ENCODE measurements at places on chromosomes 3 and 15. TPM values are rescaled to one million over a fixed set of nuclear protein-coding genes. Genes with fewer than 3 reads are reported as not detected.

RBP2 gene
- 7.5 TPM for total RNA-seq

FEZF2 gene
- total RNA-seq: not detected

GRCh38 chr3:168545591-168545990 is 449.9 kb upstream of the GOLIM4 start:
- no peak overlapping the region for H3K4me3 ChIP-seq
- H3K27ac ChIP-seq: no peak overlapping the region
- no peaks in the 10 kb centered on the region for H3K27me3 ChIP-seq

GRCh38 chr15:70810916-70811578 is 42.9 kb downstream of the LARP6 start:
- H3K27ac ChIP-seq: no peak overlapping the region
- no peaks in the 10 kb centered on the region for H3K4me1 ChIP-seq
- no peaks in the 10 kb centered on the region for H3K36me3 ChIP-seq
- H3K4me3 ChIP-seq: no peak overlapping the region
- no peaks in the 10 kb centered on the region for H3K27me3 ChIP-seq
- DNase-seq: no peak

RPUSD3 gene
- 12.5 TPM for total RNA-seq

DNA sequence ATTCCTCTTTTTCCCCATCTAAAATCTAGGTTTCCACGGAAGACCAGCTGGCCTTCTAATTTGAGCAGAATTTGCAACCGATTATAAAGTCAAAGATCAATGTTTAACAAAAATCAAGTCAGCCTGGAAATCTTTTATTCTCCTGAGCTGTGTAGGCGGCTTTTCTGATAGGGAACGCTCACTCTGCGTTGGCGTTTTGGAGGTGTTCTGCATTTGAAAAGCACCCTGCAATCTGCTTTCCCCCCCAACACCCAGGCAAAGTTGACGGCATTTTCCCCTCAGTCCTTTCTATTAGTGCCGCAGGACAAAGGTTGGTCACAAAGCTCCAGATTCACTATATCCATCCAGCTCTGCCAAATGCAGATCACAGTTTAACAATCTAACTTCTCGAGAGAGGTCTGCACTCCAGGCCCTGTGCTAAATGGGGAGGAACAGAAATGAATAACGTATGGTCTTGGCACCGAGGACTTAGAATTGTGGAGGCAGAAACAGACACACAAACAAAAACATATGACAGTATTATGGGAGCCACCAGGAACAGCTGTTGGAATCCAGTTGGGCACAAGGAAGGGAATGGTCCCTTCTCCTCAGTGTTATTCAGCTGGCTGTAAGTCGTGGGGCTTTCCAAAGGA is 50.4 kb upstream of the LARS2 start:
- DNase-seq: no peak
- H3K36me3 ChIP-seq: no peaks in the 10 kb centered on the region
- no peaks in the 10 kb centered on the region for H3K4me1 ChIP-seq
- no peak overlapping the region for H3K4me3 ChIP-seq
- H3K27ac ChIP-seq: no peak overlapping the region

SLC51A gene
- total RNA-seq: not detected

DNA sequence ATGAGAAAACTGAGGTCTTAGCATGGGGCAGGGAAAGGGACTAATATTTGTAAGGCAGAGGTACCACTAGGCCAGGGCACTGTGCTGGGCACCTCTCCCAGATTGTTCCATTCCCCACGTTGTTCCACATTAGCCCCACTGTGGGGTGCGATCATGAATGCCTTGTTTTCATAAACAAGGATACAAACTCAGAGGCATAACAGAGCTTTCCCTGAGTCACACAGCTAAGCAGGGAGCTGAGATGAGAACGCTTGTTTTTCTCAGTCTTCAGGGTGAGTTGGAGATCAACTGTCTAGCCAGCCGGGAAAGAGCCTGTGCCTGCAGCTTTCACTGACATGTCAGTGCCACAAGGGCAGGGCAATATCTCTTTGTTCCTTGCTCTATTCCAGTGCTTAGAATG is 47.9 kb upstream of the ITGA11 start:
- H3K4me3 ChIP-seq: no peak overlapping the region
- H3K27ac ChIP-seq: no peak overlapping the region
- no peak for DNase-seq

TM4SF4 gene
- total RNA-seq: 90.1 TPM

- no peak overlapping the region for H3K27ac ChIP-seq
- peaks cover 8% of the 10 kb centered on the region for H3K4me1 ChIP-seq
- no peak overlapping the region for H3K4me3 ChIP-seq
- H3K27me3 ChIP-seq: no peaks in the 10 kb centered on the region
- no peaks in the 10 kb centered on the region for H3K36me3 ChIP-seq
Measured at GRCh38 chr15:70491201-70491621, 272.1 kb downstream of the UACA start.

CFAP92 gene
- total RNA-seq: 0.44 TPM

ZNF717 gene
- total RNA-seq: 5.7 TPM

MOBP gene
- total RNA-seq: not detected

- no peak overlapping the region for H3K4me3 ChIP-seq
- no peak for DNase-seq
- H3K36me3 ChIP-seq: no peaks in the 10 kb centered on the region
- no peaks in the 10 kb centered on the region for H3K27me3 ChIP-seq
Measured at GRCh38 chr3:22981861-22982260, 221.3 kb upstream of the UBE2E2 start.

CACNA1D gene
- 12.0 TPM for total RNA-seq

RETNLB gene
- total RNA-seq: not detected

GRCh38 chr3:100003609-100004503 is 110.4 kb downstream of the FILIP1L start:
- H3K36me3 ChIP-seq: no peaks in the 10 kb centered on the region
- peaks cover 12% of the 10 kb centered on the region for H3K4me1 ChIP-seq
- no peak for DNase-seq
- no peaks in the 10 kb centered on the region for H3K27me3 ChIP-seq
- H3K27ac ChIP-seq: no peak overlapping the region
- H3K4me3 ChIP-seq: no peak overlapping the region

- no peak overlapping the region for H3K4me3 ChIP-seq
- no peak for DNase-seq
- no peaks in the 10 kb centered on the region for H3K36me3 ChIP-seq
- H3K27ac ChIP-seq: no peak overlapping the region
Measured at GRCh38 chr3:13098192-13098988, 25.2 kb upstream of the IQSEC1 start.

SPESP1 gene
- total RNA-seq: 0.39 TPM

- no peaks in the 10 kb centered on the region for H3K36me3 ChIP-seq
- H3K27ac ChIP-seq: no peak overlapping the region
- DNase-seq: no peak
- H3K4me1 ChIP-seq: no peaks in the 10 kb centered on the region
- no peaks in the 10 kb centered on the region for H3K27me3 ChIP-seq
Measured at GRCh38 chr15:62912808-62913207, 129.7 kb upstream of the TPM1 start.

GRCh38 chr3:49666592-49666991 is 7.6 kb upstream of the APEH start:
- no peaks in the 10 kb centered on the region for H3K36me3 ChIP-seq
- H3K4me1 ChIP-seq: no peaks in the 10 kb centered on the region
- no peak overlapping the region for H3K4me3 ChIP-seq

DNA sequence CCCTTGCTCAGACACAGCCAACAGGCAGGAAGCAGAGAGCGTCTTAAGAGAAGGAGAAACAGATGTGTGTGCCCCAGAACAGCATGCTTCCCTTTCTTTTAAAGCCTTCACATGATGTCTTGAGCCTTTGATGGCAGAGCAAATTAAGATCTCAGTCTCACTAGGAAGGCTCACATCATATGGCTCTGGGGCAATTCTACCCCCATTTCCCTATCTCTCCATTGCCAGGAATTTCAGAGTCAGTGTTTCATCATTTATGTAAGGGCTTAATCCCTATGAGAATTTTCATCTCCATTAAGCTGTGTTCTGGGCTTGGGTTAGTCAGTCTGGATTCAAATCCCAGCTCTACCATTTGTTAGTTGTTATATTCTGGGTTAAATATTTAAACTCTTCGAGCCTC is 41.4 kb upstream of the GLCE start:
- H3K27ac ChIP-seq: no peak overlapping the region
- H3K27me3 ChIP-seq: no peaks in the 10 kb centered on the region
- H3K4me3 ChIP-seq: no peak overlapping the region

DNA sequence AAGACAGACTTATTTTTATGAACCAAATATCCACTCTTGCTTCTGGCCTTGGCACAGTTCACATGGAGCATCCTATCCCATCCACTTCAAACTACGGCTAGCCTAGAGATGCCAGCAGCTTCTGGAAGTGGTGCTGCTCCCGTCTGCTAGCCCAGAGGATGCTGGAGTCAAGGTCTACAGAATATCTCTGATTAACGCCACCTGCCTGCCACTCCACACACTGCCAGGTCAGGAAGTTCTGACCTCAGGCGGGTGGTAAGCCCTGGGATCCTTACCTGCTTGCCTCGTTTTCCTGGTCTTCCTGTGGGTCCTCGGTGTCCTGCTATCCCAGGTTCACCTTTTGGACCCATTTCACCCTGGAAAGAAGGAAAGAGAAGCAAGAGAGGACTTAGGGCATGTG is 42.9 kb downstream of the EAF1 start:
- DNase-seq: no peak
- no peaks in the 10 kb centered on the region for H3K27me3 ChIP-seq
- H3K36me3 ChIP-seq: no peaks in the 10 kb centered on the region
- no peak overlapping the region for H3K4me3 ChIP-seq

SLC22A13 gene
- 0.18 TPM for total RNA-seq

TPM1 gene
- 147 TPM for total RNA-seq

- DNase-seq: no peak
- H3K4me3 ChIP-seq: no peak overlapping the region
- no peak overlapping the region for H3K27ac ChIP-seq
- H3K36me3 ChIP-seq: no peaks in the 10 kb centered on the region
- H3K4me1 ChIP-seq: no peaks in the 10 kb centered on the region
- H3K27me3 ChIP-seq: no peaks in the 10 kb centered on the region
Measured at GRCh38 chr15:61112231-61112630, 116.9 kb downstream of the RORA start.

GRCh38 chr3:145849115-145849514 is 311.9 kb downstream of the PLOD2 start:
- no peak overlapping the region for H3K4me3 ChIP-seq
- H3K27ac ChIP-seq: no peak overlapping the region
- no peaks in the 10 kb centered on the region for H3K4me1 ChIP-seq
- no peaks in the 10 kb centered on the region for H3K27me3 ChIP-seq
- DNase-seq: no peak
- H3K36me3 ChIP-seq: no peaks in the 10 kb centered on the region

- H3K4me1 ChIP-seq: no peaks in the 10 kb centered on the region
- H3K27ac ChIP-seq: no peak overlapping the region
Measured at GRCh38 chr3:59766200-59766872, 716.5 kb upstream of the CFAP20DC start.

IL12A gene
- 0.08 TPM for total RNA-seq

- no peaks in the 10 kb centered on the region for H3K36me3 ChIP-seq
- H3K4me1 ChIP-seq: no peaks in the 10 kb centered on the region
- H3K27ac ChIP-seq: no peak overlapping the region
- DNase-seq: no peak
- no peak overlapping the region for H3K4me3 ChIP-seq
Measured at GRCh38 chr3:19295208-19295607, 146.9 kb downstream of the KCNH8 start.

DNA sequence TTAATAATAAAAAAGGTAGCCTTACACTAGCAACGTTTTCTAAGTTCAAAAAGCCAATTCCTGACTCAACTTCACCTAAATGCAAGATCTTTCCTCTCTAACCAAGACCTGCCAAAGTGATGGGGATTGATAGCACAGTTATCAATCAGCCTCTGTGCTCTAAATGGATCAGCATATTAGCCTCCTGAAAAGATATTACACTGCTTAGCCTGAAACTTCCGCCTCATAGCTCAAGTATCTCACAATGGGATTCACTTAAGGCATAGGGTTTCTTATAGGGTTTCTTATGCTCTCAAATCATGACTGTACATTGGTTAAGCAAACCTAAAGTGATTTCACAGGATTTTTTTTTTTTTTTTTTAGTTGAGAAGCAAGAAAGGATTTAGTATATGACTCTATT is 436 bp upstream of the SLC9A9 start:
- H3K4me1 ChIP-seq: no peaks in the 10 kb centered on the region
- H3K27ac ChIP-seq: no peak overlapping the region
- no peaks in the 10 kb centered on the region for H3K27me3 ChIP-seq
- DNase-seq: no peak
- H3K4me3 ChIP-seq: no peak overlapping the region

- no peak for DNase-seq
- H3K27ac ChIP-seq: no peak overlapping the region
- H3K27me3 ChIP-seq: no peaks in the 10 kb centered on the region
- H3K4me1 ChIP-seq: no peaks in the 10 kb centered on the region
Measured at GRCh38 chr15:81807806-81808205, 238.0 kb downstream of the MEX3B start.

DNA sequence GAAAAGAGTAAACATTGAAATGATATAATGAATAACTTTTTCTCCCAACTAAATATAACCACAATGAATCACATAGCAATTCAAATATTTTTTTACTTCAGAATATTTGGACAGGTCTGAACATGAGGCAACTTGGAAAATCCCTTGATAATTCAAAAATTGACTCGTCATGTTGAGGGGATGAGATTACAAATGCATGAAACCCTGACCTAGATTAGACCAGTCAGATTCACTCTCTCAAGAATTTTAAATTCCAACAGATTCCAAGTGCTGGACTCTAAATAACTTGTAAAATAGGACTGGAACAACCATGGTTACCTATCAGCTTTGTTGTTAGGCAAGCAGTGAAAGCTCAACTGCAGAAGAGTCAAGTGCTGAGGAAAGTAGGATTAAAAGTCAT is 317.5 kb downstream of the GBE1 start:
- DNase-seq: no peak
- H3K27me3 ChIP-seq: no peaks in the 10 kb centered on the region
- H3K4me1 ChIP-seq: no peaks in the 10 kb centered on the region
- H3K36me3 ChIP-seq: no peaks in the 10 kb centered on the region
- H3K4me3 ChIP-seq: no peak overlapping the region

ADAMTSL3 gene
- 12.1 TPM for total RNA-seq

TOP2B gene
- total RNA-seq: 28.9 TPM

GRCh38 chr15:28977377-28978010 is 91.7 kb downstream of the APBA2 start:
- H3K27me3 ChIP-seq: no peaks in the 10 kb centered on the region
- no peak overlapping the region for H3K27ac ChIP-seq
- H3K4me3 ChIP-seq: no peak overlapping the region
- no peaks in the 10 kb centered on the region for H3K4me1 ChIP-seq
- peak; percentile 44 for DNase-seq

DNA sequence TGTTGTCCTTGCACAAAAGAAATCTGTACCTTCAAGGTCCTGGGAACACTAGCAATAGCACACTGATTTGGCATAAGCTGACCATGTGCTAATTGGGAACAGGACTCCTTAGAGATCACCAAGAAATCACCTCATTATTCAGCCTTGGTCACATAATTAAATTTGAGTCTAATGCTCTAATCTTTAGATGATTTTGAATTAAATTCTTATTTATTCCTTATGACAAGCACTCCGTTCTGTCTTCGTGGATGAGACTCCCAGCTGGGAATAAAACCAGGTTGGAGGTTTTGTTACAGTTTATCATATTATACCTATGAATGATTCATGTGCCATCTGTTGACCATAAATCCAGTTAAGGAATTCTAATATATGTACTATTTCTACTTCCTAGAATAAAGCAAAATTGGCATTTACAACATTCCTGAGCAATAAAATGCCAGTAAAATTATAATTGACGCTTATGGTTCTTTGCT is 162.2 kb downstream of the MYRIP start:
- no peak overlapping the region for H3K27ac ChIP-seq
- H3K4me3 ChIP-seq: no peak overlapping the region
- DNase-seq: no peak

SLC28A2 gene
- not detected for total RNA-seq

Data from pancreas (tissue), 10 donors.